Bronchus fibroblast of lung (primary cell): ENCODE measurements at places on chromosomes 2 and 18. TPM values are rescaled to one million over a fixed set of nuclear protein-coding genes. Genes with fewer than 3 reads are reported as not detected.

Gene RAB10
- 74.2 and 90.1 TPM in 2 replicates for total RNA-seq

Gene WNT6
- not detected in 2 replicates for total RNA-seq

Gene ALPP
- total RNA-seq = not detected in 2 replicates

Gene MPP4
- 2.7 and 4.7 TPM in 2 replicates for total RNA-seq

Gene SPATA3
- not detected in 2 replicates for total RNA-seq

Gene TXNDC2
- total RNA-seq = not detected in 2 replicates

Gene TGFA
- not detected in 2 replicates for total RNA-seq

Gene RBM44
- total RNA-seq = under 0.01 and 0.15 TPM in 2 replicates

Gene GAREM1
- 2.2 and 3.0 TPM in 2 replicates for total RNA-seq

Gene QPCT
- total RNA-seq = 1.0 and 1.5 TPM in 2 replicates

Gene SERPINB7
- total RNA-seq = 4.2 and 10.3 TPM in 2 replicates

Gene SCN1A
- total RNA-seq = under 0.01 TPM in 1 of 2 replicates, not detected in the other

Gene SPOPL
- 4.5 and 6.1 TPM in 2 replicates for total RNA-seq

Gene B3GNT7
- 0.15 and 0.50 TPM in 2 replicates for total RNA-seq

Gene KIAA2012
- not detected in 2 replicates for total RNA-seq

Gene RGPD5
- total RNA-seq = 5.4 and 6.1 TPM in 2 replicates

Gene CDKL4
- total RNA-seq = not detected in 2 replicates

Gene DNAJC5G
- not detected in 2 replicates for total RNA-seq

Gene MAL
- total RNA-seq = not detected in 2 replicates

Gene SMCHD1
- 20.2 and 23.2 TPM in 2 replicates for total RNA-seq

Gene MC5R
- not detected in 2 replicates for total RNA-seq

Gene RRM2
- total RNA-seq = 140 and 186 TPM in 2 replicates
